GM12892 (cell line): ENCODE measurements at places on chromosomes 2 and 18.

- DNase-seq = no peak
Observed at GRCh38 chr2:101357376-101357775, 29.9 kb downstream of the CREG2 start.

- DNase-seq = no peak
Observed at GRCh38 chr18:10049747-10050146, 135.9 kb downstream of the VAPA start.

- no peak for DNase-seq
Observed at GRCh38 chr2:3399381-3399780, 19.9 kb downstream of the TRAPPC12 start.

DNA sequence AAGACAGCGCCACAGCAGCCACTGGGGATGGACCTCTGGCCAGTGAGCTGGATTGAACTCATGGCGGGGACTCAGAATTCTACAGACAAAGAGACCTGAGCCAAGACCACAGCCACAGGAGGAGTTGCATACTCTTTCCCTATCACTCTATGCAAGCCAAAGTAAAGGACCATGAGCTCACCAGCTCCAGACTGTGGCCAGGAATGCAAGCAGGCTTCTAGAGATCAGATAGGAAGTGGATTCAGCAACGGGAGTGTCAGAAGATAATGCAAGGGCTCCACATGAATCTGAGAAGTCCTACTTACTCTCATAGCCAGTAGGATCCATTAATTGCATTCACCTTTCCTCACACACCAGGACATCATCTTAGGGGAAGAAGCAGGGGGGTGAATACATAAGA lies 415.4 kb upstream of the POU3F3 start:
- DNase-seq = no peak

GRCh38 chr2:158599609-158600008 lies 142.9 kb downstream of the PKP4 start:
- DNase-seq = no peak

- no peak for DNase-seq
Observed at GRCh38 chr2:44342854-44343253, 18.4 kb downstream of the PREPL start.

GRCh38 chr18:77160515-77160914 lies 27.9 kb upstream of the MBP start:
- no peak for DNase-seq

DNA sequence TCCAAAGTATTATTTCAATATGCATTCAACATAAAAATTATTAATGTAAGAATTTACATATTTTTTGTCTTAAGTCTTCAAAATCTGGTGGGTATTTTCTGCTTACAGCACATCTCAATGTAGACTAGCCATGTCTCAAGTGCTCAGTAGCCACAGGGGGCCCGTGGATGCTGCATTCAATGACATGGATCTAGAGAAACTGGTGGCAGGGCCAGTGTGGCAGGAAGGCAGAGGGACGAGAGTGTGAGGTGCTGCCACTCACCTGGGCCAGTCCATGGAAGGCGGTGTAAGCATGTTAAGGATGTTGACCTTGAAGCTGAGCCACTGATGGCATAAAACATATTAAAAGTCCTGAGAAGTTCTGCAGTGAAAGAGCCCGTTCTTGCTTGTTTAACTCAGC lies 6.2 kb upstream of the LIPG start:
- no peak for DNase-seq

DNA sequence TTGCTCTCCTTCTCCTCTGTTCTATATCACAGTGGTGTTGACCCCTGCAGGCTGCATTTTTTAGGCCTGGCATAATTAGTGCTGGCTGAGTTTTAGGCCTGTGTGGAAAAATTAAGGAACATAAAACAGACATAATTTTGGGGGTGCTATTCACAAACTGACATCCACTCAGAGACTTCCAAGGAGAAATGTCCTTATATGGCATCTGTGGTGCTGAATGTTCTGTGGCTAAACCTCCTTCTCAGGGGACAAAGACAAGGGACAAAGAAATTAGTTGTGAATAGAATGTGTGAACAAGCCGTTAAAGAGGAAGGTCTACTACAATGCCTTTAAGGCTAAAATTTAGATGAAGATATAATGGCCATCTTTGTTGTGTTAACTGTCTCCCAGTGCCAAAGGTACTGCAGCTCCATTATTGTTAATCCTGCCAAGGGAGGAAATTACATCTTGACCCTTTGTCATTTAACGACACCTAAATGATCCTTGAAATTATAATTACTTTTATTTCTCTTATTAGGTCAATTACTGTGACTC lies 870.0 kb upstream of the CHAC2 start:
- no peak for DNase-seq

GRCh38 chr2:210252699-210253606 lies 27.7 kb upstream of the ACADL start:
- DNase-seq = no peak

DNA sequence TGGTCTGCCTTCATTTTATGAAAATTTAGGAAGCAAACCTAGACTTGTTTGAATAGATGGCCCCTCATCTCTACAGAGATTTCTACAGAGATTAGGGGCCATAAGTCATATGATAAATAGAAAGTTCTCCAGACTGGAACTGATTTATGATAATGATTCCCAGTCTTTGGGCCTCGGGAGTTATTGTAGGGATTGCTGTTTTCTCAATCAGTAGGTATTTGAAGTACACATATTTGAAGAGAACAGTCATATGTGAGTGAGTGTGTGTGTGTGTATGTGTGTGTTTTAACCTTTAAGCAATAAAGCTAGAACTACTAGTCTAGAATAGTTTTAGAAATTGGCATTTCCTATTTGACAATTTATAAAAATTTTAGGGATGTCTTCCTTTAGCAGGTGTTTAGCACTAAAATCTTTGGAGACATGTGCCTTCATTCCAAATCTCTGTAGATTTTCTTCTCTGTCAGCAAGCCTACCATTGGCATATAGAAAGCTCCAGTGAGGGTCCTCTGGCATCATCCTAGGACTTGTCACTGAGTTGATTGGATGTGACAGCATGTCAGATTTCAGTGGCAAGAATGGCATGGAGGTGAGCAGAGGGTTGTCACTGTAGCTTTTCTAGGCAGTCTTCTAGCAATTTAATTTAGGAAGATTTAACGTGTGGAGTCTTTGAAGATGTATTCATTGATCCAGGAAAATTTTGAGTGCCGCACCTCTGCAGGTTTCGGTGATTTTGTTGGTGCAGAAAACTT lies 71.2 kb downstream of the MYO1B start:
- no peak for DNase-seq

DNA sequence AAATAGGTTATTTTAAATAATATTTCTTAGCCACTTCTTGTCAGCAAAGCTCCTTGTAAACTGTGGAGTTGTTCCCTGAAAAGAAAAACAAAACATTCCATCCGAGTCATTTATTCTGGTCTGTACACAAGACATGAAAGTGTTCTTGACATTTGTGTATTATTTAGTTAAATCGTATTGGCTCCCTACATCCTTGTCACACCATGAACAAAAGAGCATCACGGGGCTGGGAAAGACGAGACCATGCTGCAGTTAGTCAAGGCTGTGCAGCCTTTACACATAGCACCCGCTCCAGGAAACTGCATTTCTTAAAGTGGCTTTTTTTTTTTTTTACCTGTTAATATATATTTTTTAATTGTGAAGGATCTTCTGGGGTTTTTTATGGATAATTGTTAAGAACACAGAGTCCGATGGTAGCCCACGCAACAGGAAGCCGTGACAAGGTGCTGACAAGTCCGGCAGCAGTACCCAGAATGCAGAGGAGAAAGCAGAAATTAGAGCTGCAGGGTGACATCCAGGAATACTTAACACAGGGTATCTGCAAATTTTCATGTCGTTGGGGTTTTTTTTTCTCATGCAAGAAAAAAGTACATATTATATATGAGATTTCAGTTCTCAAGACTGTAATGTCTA lies 588.4 kb downstream of the ARHGAP15 start:
- DNase-seq = no peak

- DNase-seq = no peak
Observed at GRCh38 chr2:160352500-160352899, 141.1 kb downstream of the RBMS1 start.

GRCh38 chr2:20200697-20201555 lies 24.0 kb downstream of the SDC1 start:
- no peak for DNase-seq

- DNase-seq = no peak
Observed at GRCh38 chr2:176745543-176746200, 466.9 kb upstream of the HNRNPA3 start.

GRCh38 chr2:151048331-151049054 lies 213.2 kb downstream of the RBM43 start:
- DNase-seq = no peak

DNA sequence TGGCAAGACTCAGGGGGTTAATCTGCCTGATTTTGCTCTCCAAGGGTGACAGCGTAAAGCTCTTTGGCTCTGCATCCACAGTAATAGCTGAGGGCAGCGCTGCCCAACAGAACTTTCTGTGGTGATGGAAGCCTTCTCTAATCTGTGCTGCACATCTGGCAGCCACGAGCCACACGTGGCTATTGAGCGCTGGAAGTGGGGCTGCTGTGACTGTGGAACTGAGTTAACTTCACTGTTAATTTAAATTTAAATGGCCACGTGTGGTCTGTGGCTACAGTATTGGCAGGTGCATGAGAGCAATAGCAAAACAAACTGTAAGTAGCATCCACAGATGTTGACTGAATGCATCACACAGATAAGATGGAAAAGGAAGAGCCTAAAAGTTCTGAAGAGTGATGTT lies 47.3 kb upstream of the TMEM200C start:
- DNase-seq = no peak

- DNase-seq = no peak
Observed at GRCh38 chr18:30705943-30706342, 336.6 kb downstream of the DSC3 start.

DNA sequence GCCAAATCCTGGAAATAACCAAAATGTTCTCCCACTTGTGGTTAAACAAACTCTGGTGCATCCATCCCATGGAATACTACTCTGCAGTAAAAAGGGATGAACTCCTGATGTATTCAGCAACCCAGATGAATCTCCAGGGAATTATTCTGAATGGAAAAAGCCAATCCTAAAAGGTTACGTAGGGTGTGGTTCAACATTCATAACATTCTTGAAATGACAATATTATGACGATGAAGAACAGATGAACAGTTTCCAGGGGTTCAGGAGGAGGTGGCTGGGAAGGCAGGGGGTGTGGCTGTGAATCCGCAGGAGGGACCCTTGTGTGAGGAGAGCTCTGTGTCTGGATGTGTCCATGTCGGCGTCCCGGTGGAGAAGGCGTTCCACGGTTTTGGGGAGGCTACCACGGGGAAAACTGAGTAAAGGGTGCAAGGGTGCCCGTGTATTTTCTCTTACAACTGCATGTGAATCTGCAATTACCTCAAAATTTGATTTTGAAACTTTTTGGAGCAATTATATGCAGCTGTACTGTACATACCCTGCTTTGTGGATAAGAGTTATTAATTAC lies 47.3 kb downstream of the KCNG2 start:
- DNase-seq = no peak

DNA sequence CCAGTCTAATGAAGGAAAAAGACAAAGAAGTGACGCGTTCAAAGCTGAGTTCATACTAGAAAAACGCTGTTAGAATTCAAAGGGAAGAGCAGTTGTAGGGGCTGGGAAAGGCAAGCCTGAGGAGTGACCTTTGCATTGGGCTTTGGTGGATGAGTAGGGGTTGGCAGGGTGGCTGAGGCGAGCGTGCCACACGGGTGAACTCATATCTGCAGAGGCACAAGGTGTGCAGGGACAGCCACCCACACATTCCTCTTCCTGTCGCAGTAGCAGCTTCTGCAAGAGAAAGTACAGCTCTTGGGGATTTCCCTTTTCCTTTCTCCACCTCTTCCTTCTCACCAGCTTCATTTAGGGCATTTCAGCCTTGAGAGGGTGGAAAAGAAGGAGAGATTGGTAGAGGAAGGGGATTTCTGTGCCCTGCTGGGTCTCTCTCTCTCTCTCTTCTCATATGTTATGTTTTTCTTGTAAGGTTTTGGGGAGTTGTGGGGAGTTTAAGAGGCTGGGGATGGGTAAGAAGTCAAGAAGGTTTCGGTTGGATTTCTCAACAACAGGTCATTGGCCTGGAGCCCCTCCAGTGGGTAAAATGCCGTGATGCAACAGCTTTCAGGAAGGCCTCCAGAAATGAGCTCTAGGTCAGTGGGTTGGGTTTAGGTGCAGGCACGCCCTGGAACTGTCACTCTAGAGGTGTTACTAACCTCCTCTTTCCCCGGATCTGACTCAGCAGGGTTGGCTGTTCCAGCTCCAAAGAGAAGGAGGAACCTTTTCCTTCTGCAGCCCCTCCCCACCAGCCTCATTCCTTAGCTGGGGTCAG lies 40.1 kb downstream of the ODC1 start:
- DNase-seq = peak; percentile 45

- DNase-seq = no peak
Observed at GRCh38 chr2:45134014-45134413, 124.8 kb upstream of the SIX2 start.

GRCh38 chr2:26942543-26943295 lies 27.7 kb upstream of the MAPRE3 start:
- peak; percentile 59 for DNase-seq

DNA sequence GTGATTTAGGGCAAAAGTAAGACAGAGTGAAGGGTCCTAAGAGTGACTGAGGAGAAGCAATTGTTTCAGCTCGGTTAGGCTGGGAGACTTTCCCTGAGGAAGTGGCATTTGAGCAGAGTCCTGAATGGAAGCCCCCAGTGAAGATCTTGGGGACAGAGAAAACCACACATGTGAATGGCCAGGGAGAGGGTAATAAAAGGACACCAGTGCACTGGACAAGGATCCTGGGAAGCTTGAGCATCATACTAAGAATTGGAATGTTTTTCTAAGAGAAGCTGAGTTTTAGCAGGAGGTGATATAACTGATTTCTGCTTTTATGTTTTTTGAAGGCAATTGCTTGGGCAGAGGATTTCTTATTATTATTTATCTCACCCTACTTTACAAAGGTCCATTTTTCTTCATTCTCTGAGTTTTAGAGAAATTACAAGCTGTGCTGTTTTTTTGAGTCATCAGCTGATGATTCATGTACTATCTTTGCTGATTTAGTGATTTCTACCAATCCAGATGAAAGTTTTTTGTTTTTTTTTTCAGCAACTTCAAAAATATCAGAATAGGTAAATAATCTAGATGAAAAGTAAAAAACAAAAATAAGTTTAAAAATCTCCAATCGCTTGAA lies 43.5 kb downstream of the MFSD6 start:
- no peak for DNase-seq

- no peak for DNase-seq
Observed at GRCh38 chr18:76348267-76349066, 146.6 kb downstream of the ZNF516 start.

DNA sequence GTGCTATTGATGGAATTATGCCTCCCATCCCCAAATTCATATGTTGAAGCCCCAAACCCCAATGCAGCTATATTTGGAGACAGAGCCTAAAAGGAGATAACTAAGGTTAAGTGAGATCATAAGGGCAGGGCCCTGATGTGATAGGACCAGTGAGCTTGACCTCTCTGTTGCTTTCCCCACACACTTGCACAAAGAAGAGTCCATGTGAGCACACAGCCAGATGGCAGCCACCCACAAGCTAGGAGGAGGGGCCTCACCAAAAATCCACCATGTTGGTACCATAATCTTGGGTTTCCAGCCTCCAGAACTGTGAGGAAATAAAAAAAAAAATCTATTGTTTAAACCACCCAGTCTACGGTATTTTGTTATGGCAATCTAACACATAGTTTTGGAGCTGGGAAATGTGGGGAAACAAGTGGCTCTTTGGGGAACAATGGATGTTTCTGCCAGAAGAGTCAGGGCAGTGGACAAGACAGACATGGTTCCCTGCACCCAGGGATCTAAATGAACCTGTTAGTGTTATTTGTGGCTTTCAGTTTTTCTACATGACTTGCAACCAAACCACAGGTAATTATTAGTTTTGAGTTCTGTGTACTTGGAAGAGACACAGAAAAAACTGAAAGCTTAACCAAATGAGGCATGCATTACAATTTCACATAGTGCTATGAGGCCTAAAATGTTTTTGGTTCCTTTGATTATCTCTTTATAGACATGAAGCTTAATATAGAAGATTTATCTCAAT lies 259.1 kb downstream of the LTBP1 start:
- DNase-seq = peak; percentile 13
